ENCODE measurements at places on chromosomes 3 and 15.

DNA sequence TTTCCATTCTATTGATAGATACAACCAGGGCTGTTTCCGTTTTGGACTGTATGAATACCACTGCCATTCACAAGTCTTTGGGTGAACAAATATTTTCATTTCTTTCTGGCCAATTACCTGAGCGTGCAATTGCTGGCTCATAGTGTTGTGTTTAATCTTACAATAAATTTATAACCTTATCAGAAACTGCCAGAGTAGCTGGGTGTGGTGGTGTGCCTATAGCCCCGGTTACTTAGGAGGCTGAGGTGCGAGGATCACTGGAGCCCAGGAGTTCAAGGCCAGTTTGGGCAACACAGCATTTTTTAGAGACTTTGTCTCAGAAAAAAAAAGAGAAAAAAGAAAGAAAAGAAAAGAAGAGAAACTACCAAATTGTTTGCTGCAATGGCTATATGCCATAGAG is 5.4 kb upstream of the SLC6A6 start:
- DNase-seq: no peak

DNA sequence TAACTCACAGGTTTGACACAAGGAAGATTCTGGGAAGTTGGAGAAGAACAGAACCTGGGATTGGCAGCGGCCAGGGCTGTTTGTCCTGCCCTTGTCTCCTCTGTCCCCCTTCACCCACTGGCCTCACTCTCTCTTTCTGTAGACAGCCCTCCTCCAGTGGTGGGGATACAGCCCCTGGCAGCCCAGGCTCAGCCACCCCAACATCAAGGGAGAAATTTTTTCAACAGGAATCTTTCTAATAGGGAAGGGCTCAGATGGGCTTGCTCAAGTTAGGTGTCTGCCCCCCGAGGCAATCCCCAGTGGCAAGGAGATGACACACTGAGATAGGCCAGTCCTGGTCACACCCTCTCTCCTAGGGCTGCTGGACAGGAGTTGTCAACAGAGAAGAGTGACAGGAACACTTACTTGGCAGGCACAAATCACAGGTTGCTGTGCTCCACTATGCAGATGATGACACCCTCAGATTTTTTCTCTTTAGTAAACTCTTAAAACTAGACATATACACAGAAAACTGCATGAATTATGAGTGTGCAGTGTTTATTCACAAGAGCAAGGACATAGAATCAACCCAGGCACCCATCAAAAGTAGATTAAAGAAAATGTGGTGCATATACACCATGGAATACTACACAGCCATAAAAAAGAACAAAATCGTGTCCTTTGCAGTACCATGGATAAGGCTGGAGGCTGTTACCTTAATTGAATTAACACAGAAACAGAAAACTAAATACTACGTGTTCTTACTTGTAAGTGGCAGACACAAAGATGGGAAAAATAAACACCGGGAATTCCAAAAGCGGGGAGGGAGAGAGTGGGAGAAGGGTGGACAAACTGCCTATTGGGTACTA is 36.3 kb downstream of the PLA2G4D start:
- no peak for DNase-seq

DNA sequence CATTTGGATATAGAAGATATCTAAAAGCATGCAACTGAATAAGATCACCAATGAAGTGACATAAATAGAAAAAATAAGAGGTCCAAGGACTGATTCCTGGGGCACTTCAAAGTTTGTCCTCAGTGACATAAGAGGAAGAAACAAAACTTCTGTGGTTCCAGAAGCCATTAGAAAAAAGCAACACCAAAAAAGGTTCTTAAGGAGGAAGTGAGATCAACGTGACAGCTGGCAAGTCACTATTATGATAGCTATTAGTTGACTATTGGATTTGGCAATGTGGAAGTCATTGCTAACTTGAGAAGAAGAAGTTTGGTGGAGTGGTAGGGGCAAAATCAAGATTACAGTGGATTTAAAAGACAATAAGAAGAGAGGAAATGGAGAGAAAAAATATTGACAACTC is 1098.3 kb downstream of the NAALADL2 start:
- DNase-seq: no peak

DNA sequence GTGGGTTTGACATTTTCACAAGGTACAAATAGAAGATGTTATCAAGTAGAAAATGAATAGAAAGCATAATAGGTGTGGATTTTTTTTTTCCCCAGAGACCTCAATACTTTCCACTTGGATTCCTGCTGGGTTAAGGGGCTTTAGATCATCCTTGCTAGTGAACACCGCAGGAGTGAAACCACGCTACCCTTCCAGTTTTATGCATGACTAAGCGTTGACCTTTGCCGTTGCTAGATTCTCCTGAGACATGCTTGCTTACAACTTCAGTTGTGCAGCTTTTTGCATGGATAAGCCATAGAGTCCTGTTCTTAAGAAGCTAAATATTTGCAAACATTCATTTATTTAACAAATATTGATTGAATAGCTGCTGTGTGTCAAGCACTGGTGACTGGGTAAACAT is 299.7 kb upstream of the LMCD1 start:
- DNase-seq: no peak

DNA sequence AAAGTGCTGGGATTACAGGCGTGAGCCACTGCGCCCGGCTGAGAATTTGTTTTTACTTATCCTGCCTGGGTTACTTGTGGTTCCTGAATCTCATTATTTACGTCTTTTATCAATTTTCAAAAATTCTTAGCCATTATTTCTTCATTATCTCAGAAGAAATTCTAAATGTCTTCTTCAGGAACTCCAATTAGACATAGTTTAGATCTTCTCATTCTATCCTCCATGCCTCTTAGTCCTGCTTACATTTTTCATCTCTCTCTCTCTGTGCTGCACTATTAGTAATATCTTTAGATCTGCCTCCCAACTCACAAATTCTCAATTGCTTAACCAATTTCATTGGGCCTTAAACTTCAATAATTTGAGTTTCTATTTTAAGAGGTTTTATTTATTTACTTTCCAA is 124.4 kb upstream of the MRPS22 start:
- no peak for DNase-seq

All from AG04449 (cell line).